Lung microvascular endothelial cell (primary cell): ENCODE measurements at places on chromosomes 2 and 18.

DNA sequence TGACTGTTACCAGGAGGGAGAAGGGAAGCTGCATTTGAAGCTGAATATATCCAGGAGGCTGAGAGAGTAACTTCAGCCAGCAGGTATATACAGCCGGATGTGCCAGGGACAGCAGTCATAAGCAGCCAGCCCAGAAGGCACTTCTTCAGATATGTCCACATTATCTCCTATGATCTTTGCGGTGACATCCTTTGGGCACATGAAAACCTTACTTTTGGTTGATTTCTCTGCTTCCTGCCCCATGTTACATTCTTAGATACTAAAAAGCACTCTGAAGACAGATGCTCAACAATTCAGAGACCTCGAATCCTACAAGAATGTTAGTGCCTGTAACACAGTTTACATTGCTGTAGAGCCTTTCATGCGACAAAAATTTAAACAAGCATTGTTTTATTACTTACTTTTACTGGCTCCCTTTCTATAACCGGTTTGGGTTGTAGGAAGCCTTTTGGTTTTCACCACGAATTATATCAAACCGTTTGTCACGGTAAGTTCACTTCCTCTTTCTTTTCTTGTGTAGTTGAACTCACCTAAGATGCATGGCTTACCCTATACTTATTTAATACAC, 50.3 kb upstream of the TLK1 start:
- DNase-seq, result no peak

- peak; percentile 81 for DNase-seq
Measured at GRCh38 chr18:9137168-9138066, 836 bp downstream of the ANKRD12 start.

DNA sequence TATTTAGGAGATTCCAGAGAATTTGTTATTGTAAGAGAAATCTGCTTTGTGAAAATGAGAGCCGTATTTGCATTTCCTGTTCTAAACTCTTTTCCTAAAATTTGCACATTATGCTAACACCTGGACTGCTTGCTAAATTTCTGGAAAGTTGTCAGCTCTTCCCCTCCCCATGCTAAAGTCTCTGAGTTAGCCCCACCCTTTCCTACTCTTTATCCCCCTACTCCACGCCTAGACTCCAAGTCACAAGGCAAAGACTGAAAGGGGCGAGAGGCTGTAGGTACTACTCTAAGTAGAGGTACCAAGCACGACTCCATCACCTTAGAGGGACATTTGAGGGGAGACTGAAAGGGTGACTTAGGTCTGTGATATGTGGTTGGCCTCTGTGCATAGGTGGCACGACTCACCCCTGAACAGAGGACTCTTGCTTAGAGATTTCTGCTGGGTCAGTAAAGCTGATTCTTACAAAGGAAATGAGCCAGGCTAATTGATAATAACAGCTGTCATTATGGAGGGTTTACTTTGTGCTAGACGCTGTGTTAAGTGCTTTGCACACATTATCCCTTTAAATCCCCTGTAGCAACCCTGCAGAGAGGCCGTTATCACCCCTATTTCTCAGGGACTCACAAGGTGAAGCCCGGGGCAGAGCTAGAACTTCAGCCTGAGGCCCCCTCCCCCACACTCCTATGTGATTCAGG, 373.5 kb downstream of the EN1 start:
- DNase-seq, result no peak

DNA sequence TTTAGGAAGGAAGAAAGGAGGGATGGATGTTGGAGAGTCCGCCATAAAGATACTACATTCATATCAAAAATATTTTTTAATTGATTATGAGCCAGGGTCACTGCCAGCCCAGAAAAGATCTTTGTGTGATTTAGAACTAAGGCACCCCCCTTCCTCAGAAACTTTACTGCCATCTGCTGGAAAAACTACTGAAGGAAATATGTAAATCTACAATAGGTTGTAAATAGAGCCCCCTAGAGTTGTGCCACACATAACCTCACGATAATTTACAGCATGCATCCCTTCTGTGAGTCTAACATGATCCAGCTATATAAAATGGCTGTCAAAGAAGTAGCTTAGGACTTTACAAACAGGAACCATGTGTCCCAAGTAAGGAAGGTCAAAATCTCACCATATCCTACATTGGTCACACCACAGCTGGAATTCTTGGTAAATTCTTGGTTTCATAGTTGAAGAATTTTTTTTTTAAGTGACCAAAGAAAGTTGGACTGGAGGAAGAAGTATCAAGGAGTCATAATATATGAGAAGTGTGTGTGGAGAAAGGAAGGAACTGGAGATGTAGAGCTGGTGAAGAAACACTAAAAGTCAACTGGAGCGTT, 152.5 kb downstream of the CYP26B1 start:
- DNase-seq, result peak; percentile 23

- DNase-seq, result no peak
Measured at GRCh38 chr2:53652131-53652530, 115.5 kb upstream of the CHAC2 start.

DNA sequence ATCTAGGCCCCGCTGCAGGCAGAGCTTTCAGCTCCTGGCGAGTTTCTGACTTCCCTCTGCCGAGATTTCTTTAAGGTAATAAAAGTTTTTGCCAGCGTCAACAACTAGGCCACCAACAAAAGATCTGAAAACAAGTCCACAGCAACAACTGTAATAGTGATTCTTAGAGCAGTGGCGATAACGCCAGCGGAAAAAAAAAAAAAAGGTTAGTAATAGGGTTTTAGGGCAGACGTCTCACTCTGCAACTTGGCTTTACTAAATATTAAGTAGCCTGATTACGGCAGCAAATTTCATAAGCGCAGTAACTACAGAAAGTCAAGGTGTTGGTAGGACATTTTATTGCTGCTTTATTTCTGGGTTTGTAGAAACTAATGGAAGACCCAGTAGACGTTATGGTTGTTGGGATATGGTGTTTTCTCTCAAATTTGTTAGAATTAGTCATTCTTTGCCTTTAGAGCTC, 481 bp downstream of the SLC30A6 start:
- DNase-seq, result no peak
